Activated CD8-positive, alpha-beta memory T cell treated with anti-CD3 and anti-CD28 coated beads, Interleukin-2, amount 10 ng/mL, durations not matched to agents 7 days and 5 days (primary cell): ENCODE measurements at places on chromosomes 3 and 15. TPM values are rescaled to one million over a fixed set of nuclear protein-coding genes. Genes with fewer than 3 reads are reported as not detected.

DNA sequence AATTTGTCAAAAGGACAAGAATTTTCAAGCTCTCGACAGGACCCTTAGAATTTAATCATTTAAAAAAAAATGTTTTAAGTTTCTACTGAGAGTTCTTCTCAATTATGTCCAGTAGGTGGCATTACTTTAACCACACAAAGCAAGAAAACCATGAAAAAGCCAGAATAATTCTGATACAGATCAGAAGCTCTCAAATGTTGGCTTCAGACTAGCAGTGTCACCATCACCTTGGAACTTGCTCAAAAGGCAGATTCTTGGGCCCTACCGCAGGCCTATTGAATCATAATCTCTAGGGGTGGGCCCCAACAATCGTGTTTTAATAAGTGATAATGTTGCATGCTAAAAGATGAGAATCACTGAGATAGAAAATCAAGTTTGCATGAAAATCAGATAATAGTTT is 99.5 kb upstream of the KCNMB2 start:
- H3K27me3 ChIP-seq = no peaks in the 10 kb centered on the region
- H3K4me1 ChIP-seq = no peaks in the 10 kb centered on the region
- H3K27ac ChIP-seq = no peak overlapping the region
- no peaks in the 10 kb centered on the region for H3K36me3 ChIP-seq
- no peak for DNase-seq

- no peak overlapping the region for H3K27ac ChIP-seq
- H3K4me3 ChIP-seq = no peak overlapping the region
- DNase-seq = no peak
- H3K27me3 ChIP-seq = peaks cover 27% of the 10 kb centered on the region
- H3K36me3 ChIP-seq = no peaks in the 10 kb centered on the region
Observed at GRCh38 chr3:187264911-187265310, 26.6 kb downstream of the MASP1 start.

DNA sequence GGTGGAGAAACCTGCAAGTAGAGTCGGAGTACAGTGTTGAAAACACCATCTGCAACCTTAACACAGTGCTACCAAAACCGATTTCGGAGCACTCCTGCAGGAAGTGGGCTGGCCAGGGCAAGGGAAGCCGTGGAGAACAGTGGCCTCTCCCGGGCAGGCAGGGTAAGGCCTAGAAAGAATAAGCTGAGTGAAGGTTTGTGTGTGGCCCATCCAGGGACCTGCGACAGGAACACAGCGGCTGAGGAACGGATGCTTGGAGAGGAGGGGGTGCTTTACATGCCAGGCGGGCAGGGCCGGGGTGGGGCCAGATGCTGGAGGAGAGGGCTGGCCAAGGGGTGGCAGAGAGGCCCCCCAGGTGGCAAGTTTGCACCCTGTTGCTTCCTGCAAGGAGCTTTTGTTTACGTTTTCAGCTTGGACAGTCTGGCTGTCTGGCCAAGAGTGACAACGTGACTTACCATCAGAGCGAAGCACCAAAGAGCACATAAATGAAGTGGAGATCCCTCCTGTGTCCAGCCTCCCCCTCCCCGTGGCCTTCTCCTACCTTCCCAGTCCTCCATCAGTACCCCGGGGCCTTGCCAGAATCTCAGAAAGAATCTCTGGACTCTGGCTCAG is 156.5 kb downstream of the PGPEP1L start:
- H3K4me1 ChIP-seq = peaks cover 29% of the 10 kb centered on the region
- peaks cover 4% of the 10 kb centered on the region for H3K27me3 ChIP-seq
- peak; percentile 82 for DNase-seq
- H3K4me3 ChIP-seq = peak overlapping the region; percentile 79

DNA sequence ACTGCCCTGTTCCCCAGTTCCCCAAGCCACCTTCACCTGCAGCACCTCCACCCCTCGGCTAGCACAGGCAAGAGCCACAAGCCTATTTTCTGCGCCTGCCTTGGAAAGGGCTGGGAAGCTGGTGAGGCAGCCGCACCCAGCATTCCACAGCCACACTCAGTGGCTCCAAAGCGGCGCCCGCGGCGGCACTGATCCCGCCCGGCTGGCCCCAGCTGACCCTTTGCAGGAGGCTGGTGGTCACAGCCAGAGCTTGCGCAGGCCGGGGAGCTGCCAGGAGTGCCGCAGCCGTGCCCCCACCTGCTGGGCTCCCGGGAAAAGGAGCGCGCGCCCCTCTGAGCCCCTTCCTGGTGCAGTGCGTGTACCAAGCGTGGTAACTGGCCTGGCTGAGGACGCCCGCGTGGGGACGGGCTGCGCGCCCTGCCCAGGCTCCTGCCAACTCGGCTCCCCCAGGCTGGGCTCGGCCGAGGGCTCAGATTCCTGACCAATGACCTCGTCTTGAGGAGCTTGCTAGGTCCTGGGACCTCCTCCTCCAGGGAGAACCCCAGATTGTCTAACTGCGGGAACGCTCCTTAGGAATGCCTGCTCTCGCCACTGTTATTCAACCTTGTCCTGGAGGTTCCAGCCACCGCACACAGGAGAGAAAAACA is 13.3 kb downstream of the GRAMD2A start:
- H3K36me3 ChIP-seq = no peaks in the 10 kb centered on the region
- peaks cover 47% of the 10 kb centered on the region for H3K27me3 ChIP-seq
- no peak overlapping the region for H3K27ac ChIP-seq
- no peaks in the 10 kb centered on the region for H3K4me1 ChIP-seq
- H3K4me3 ChIP-seq = no peak overlapping the region

DNA sequence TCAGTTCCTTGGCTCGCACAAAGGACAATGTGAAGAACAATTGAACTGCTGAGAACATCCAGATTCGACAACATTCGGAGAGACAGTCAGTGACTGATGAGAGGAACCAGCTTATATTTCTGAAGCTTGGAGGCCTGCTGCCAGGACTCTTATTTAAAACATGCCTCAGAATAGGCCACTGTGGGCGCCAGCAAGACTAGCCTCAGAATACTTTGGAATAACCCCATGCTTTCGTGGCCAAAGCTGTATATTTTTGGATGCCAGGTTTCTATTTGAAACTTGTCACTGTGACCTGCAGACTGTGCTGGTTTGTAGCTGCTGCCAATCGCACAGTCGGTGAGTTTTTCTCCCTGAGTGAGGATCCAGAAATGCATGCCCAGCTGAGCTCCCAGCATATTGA is 129.9 kb upstream of the UBE3A start:
- H3K4me3 ChIP-seq = no peak overlapping the region
- DNase-seq = no peak
- no peaks in the 10 kb centered on the region for H3K36me3 ChIP-seq

DNA sequence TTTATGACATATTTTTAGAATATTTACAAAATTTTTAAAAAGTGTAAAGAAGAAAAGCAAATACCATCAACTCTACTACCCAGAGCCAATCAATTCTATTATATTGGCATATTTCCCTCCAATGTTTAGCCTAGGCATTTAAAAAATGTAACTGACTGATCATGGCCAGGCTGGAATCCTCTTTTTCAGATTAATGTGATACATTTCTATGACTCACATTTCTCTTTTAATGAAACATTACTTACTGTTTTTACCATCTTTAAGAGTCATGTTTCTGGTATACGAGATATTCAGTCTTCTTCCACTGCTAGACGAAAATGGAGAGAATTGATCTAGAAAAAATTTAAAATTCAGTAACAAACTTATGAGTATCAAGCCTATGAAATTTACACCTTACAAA is 53.4 kb upstream of the DCUN1D1 start:
- no peak for DNase-seq
- no peak overlapping the region for H3K4me3 ChIP-seq
- H3K36me3 ChIP-seq = peaks cover 42% of the 10 kb centered on the region
- H3K27me3 ChIP-seq = no peaks in the 10 kb centered on the region

DNA sequence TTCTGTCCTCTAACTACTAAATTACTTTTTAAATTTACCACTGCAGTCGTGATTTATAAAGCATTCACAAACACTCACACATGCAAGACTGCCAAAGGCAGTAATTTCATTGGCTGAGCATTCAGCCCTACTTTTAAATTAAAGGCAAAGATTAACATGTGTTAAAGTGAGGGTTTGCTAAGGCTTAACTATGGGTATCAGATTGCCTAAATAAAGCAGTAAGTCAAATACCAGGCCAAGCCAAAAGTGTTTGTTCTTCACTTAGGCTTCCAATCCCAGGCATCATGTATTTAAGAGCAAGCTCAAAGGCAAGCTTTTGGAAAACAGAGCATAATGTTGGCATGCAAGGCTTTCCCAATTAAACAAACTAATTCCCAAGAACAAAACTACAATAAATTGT is 187.3 kb downstream of the SUCNR1 start:
- H3K36me3 ChIP-seq = no peaks in the 10 kb centered on the region
- no peak for DNase-seq
- H3K27ac ChIP-seq = no peak overlapping the region
- no peaks in the 10 kb centered on the region for H3K4me1 ChIP-seq
- no peaks in the 10 kb centered on the region for H3K27me3 ChIP-seq
- H3K4me3 ChIP-seq = no peak overlapping the region

DNA sequence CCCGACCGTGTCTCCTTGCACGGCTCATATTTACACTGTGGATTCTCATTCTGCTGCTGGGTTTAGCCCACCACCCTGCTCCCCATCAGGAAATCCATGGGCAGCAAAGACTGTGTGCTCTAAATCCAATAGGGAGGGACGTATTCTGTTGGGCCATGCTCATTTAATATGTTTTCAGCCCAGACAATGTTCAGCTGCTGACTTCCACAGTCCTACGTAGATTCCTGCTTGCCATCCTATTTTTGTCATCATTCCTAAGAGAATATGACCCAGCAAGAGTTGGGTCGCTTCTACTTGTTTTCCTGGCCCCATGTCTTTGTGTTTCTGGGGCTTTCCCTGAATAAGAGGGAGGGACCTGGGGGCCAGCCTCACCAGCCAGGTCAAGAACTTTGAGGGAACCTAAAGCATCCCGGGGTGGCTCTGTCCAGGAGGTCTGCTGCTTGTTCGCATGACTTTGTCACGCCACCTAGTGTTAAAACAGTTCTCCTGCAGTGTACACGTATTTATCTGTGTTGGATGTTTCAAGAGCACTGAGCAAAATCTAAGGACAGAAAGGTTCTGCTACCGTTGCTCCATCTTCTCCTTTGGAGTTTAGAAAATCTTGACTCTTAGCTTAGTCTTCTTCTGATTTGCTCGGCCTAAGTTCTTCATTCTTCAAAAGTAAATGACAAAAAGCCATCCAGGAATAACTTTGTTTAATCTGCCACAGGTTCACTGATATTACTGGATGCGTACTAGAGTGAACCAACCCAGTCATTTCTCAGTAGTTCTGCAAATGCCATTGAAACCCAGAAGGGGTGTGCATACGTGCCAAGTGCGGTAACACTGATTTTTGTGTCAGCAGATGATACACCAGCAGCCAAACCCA is 79.8 kb upstream of the NR2E3 start:
- no peak for DNase-seq
- no peak overlapping the region for H3K27ac ChIP-seq
- no peaks in the 10 kb centered on the region for H3K4me1 ChIP-seq
- peaks cover 7% of the 10 kb centered on the region for H3K27me3 ChIP-seq

- no peak overlapping the region for H3K27ac ChIP-seq
- H3K27me3 ChIP-seq = peaks cover 34% of the 10 kb centered on the region
- no peaks in the 10 kb centered on the region for H3K36me3 ChIP-seq
Observed at GRCh38 chr3:128503164-128503651, 10.2 kb upstream of the GATA2 start.

DNA sequence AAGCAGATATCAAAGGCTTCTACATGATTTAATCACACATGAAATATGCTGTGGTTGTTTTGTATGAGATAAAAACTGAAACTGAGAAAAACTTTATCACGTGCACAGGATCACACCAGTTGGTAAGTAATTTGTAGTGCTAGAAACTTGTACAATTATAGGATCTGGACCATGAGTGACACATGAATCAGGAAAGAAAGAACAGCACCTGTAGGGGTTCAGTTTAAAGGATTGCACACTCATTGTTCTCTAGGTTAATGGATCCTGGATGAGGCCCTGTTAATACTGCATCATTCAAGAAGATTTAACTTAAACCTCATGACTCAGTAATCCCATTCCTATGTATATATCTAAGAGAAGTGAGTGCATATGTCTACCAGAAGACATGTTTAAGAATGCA is 87.9 kb downstream of the STT3B start:
- no peak for DNase-seq
- H3K27me3 ChIP-seq = no peaks in the 10 kb centered on the region
- no peak overlapping the region for H3K4me3 ChIP-seq
- no peak overlapping the region for H3K27ac ChIP-seq

- H3K27ac ChIP-seq = no peak overlapping the region
- no peaks in the 10 kb centered on the region for H3K27me3 ChIP-seq
- H3K36me3 ChIP-seq = peaks cover 68% of the 10 kb centered on the region
- no peak overlapping the region for H3K4me3 ChIP-seq
- DNase-seq = no peak
- no peaks in the 10 kb centered on the region for H3K4me1 ChIP-seq
Observed at GRCh38 chr3:44802011-44802410, 40.4 kb downstream of the KIF15 start.

- peaks cover under 1% of the 10 kb centered on the region for H3K36me3 ChIP-seq
- DNase-seq = no peak
- H3K27ac ChIP-seq = no peak overlapping the region
Observed at GRCh38 chr3:138148503-138148902, 16.3 kb upstream of the A4GNT start.

- H3K4me3 ChIP-seq = no peak overlapping the region
- no peak overlapping the region for H3K27ac ChIP-seq
- no peak for DNase-seq
- H3K27me3 ChIP-seq = no peaks in the 10 kb centered on the region
- H3K4me1 ChIP-seq = no peaks in the 10 kb centered on the region
Observed at GRCh38 chr3:83122774-83123350, 1361.4 kb upstream of the GBE1 start.

- no peak for DNase-seq
- H3K27me3 ChIP-seq = no peaks in the 10 kb centered on the region
- no peaks in the 10 kb centered on the region for H3K4me1 ChIP-seq
- H3K27ac ChIP-seq = no peak overlapping the region
Observed at GRCh38 chr3:173743516-173743915, 346.0 kb downstream of the NLGN1 start.

GRCh38 chr3:52721002-52721729 is 15.3 kb downstream of the SPCS1 start:
- peak; percentile 58 for DNase-seq
- H3K36me3 ChIP-seq = peaks cover 19% of the 10 kb centered on the region
- peaks cover 25% of the 10 kb centered on the region for H3K4me1 ChIP-seq

DNA sequence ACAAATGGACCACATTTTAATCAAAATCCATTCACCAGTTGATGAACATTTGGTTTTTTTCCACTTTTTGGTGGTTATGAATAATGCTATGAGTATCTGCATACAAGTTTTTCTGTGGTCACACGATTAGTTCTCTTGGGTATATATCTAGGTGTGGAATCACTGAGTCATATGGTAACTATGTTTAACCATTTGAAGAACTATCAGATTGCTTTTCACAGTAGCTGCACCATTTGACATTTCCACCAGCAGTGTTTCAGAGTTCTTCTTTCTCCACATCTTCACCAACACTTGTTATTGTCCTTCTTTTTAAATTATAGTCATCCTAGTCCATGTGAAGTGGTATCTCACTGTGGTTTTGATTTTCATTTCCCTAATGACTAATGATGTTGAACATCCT is 33.3 kb upstream of the ATG7 start:
- H3K4me1 ChIP-seq = peaks cover 28% of the 10 kb centered on the region
- H3K27ac ChIP-seq = peak overlapping the region; percentile 44

Gene TMEM202
- not detected for total RNA-seq

Gene ASB14
- total RNA-seq = not detected

Gene ACP3
- total RNA-seq = not detected

Gene KLHL25
- 4.3 TPM for total RNA-seq

Gene ITIH1
- not detected for total RNA-seq

Gene SSUH2
- not detected for total RNA-seq

Gene VGLL3
- not detected for total RNA-seq

Gene ADGRG7
- total RNA-seq = not detected

Gene TRH
- total RNA-seq = not detected

Gene GPR149
- total RNA-seq = not detected

Gene RAMAC
- 27.8 TPM for total RNA-seq

Gene MASP1
- total RNA-seq = not detected

Gene SNTN
- not detected for total RNA-seq

Gene CLRN1
- total RNA-seq = not detected

Gene GOLGA6C
- not detected for total RNA-seq
